Stimulated activated CD4-positive, alpha-beta T cell treated with anti-CD3 and anti-CD28 coated beads, TNF-alpha, amount 100 ng/mL, for 1 hour (primary cell): ENCODE measurements at places on chromosomes 3 and 15.

- DNase-seq = no peak
Observed at GRCh38 chr3:24401090-24401810, 93.4 kb downstream of the THRB start.

- no peak for DNase-seq
Observed at GRCh38 chr3:30719536-30719935, 113.1 kb downstream of the TGFBR2 start.

GRCh38 chr3:149933858-149934257 lies 36.8 kb downstream of the PFN2 start:
- no peak for DNase-seq

DNA sequence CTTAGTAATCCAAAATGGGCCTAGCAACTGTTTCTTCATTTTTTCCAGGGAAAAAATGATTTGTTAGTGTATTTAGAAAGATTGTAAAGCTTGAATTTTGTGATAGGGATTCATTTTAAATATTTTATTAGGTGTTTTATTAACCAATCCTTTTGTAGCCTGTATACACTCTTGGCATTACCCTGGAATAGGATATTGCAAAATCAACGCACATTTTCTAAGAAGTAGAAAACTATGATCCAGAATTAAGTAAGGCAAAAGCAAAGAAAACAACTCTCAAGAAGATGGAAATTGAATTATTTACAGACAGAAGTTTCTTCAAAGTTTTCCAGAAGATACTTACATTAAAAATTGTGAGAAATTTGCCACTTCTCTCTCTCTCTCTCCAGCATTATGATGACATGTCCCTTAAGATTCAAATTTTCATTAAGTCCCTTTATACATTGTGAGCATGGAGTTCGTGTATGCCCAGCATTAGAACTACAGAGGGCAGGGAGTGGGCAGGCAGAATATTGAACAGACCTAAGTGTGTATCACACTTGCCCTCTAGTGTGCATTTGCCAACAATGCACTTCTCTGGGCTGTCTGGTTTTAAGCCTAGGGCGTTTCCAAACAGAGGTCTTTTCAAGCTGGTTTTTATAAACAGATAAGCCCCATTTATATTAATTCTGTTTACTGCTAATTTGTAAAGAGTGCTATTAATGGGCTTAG lies 28.5 kb upstream of the CMSS1 start:
- DNase-seq = no peak

- no peak for DNase-seq
Observed at GRCh38 chr3:95254758-95255157, 1191.9 kb downstream of the NSUN3 start.

DNA sequence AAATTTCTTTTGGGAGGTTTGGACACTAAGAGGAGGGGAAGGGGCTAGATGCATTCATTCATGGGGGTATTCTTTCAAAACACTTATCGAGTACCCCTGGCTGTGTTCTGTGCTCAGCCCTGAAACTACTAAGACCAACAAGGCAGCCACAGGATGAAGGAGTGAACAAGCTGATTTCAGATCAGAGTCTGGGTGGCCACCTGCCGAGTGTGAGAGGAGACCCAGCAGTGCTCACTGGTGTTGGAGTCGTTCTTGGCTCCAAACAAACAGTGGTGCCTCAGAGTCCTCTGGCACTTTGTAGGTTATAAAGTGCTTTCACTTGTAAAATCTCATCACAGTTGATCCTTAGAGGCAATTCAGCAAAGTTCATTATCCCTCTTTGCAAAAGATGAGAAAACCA lies 48.8 kb upstream of the CMTM8 start:
- DNase-seq = no peak
